Stromal cell of bone marrow (primary cell): ENCODE measurements at places on chromosomes 4 and X.

DNA sequence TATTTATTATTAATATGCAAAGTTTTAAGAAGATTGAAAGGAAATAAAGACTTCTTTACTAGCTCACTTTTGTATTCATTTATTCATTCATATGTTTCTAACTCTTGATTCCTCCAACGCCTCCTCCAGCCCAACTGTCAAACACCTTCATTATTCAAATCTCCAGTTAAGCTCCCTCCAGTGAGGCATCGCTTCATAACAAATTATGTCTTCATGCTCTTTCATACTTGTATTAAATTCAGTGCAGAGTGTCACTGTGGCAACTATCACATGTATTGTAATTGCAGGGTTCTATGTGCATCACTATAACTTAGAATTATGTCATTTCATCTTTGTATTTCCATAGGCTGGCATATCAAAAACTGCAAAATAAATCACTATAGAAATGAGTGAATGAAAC is 1394.2 kb upstream of the PCDH7 start:
- DNase-seq, result no peak

DNA sequence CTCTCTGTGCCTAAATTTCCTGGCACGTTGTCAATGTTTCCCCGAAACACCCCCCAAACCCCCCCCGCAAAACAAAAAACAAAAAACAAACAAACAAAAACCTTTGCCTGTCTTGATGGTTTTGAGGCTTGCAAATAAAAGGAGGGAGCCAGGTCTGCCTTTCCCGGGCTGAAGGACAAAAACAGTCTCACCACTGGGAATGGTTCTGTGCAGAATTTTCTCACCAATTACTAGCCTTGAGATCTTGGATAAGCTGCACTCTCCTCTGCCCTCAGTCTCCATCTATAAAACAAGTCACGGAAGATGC is 15.5 kb downstream of the NKX3-2 start:
- no peak for DNase-seq

DNA sequence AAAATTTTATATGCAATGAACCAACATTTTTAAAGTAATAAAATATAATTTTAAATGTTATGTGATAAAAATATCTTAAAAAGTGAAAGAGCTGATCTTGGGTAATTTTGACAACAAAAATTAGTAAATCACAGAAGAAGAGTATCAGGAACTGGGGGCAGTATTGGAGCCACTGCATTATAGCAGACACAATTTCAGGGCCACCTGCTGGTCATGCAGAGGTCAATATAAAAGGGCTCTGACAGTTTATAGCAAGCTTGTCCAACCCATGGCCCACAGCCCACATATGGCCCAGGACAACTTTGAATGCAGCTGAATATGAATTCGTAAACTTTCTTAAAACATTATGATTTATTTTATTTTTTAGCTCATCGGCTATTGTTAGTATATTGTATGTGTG is 13.0 kb upstream of the LEF1 start:
- no peak for DNase-seq

DNA sequence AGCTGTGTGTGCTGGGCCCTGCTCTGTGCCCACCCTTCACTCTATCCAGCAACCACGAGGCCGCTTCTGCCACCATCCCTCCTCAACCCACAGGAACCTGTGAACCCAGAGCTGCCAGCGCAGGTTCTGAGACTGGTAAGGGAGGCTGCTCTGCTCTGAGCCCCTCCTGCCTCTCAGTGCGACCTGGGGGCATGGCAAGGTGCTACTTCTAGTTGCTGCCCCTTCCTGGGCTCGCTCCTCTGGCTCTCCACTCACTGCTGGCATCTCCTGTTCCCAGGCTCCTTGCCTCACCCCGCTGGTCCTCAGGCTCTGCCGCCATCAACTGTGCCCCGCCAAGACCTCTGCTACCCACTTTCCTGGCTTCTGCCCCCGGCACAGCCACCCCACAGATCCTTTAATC is 39.3 kb downstream of the RNF212 start:
- no peak for DNase-seq
